ENCODE measurements at places on chromosomes 2 and 18.
A peak's percentile ranks its signal among the peaks of the same experiment; 100 is the strongest.

DNA sequence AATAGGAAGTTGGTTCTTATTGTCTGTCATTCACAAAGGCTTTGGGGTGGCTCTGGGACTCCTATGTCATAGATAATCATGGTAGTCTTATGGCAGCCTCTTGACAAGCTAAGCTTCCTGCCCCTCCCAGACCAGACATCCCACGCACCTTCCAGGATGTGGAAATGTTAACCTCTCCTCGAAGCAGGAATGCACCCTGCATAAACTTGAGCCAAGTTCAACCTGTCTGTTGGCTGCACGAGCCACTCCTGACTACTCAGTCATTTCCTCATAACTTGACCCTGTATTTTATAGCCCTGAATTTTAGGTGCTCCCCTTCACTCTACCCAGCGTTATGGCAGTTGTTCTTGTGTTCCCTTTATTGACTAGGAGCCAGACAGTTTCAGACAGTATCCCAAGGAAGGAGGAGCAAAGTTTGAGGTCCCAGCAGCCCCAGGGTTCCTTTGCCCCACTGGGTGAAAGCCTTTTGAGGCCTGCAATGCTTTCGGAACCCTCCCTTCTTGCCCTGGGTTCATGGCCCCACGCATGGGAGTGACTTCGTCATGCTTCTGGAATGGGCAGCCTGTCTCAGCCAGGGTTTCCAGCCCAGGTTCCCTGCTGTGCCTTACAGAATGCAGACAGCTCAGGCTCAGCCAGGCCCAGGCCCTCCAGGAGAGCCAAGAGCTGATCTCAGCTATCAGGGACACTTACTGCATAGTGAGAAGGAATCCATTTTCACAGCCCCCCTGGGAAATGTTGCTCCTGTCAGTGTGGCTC is 15.6 kb upstream of the INO80C start:
- DNase-seq, result no peak

- DNase-seq, result no peak
Observed at GRCh38 chr2:178016612-178017011, 56.0 kb downstream of the PDE11A start.

DNA sequence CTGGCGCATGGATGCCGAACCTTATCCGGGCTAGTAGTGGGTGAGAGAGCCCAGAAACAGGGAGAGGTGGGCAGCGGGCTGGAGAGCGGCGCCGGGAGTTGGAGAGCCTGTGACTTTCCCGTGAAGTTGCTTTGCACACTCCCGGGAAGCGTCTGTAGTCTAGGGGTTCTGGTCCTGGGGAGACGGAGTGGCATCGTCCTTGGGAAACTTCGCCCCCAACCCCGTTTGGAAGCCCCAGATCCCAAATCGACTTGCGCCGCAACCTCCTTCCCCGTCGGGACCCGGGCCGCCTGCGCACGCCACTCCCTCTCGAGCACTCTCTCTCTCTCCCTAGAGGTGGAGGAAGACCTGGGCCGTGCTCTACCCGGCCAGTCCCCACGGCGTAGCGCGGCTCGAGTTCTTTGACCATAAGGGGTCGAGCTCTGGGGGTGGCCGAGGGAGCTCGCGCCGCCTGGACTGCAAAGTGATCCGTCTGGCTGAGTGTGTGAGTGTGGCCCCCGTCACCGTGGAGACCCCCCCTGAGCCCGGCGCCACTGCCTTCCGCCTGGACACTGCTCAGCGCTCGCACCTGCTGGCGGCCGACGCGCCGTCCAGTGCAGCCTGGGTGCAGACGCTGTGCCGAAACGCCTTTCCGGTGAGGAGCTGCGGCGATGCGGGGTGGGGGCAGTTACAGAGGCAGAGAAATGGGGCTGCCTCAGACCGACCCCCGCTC is 456 bp downstream of the DOK1 start:
- DNase-seq, result no peak

- no peak for DNase-seq
Observed at GRCh38 chr2:84807063-84807485, 73.8 kb downstream of the TRABD2A start.

DNA sequence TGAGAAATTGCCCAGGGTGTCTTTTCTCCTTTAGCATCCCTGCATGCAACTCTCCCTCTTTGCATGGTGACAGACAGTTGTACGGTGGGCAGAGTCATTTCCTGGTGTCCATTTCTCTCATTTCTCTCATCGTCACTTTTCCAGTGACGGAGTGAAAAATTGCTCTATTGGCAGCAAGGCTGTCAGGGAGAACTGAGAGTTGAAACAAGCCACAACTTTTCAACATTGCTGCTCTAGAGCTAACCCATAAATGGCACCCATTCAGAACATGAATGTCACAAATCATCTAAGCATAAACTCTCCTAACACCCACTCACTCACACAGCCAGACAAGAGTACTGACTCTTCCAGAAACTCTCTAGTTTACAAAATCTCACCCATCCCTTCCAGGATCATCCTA is 55.7 kb downstream of the ZC3H8 start:
- no peak for DNase-seq

- no peak for DNase-seq
Observed at GRCh38 chr2:46813680-46814079, 101.9 kb downstream of the MCFD2 start.

GRCh38 chr2:127591221-127591923 is 54.6 kb upstream of the GPR17 start:
- peak; percentile 56 for DNase-seq

- no peak for DNase-seq
Observed at GRCh38 chr2:237280229-237280628, 133.7 kb downstream of the COL6A3 start.

DNA sequence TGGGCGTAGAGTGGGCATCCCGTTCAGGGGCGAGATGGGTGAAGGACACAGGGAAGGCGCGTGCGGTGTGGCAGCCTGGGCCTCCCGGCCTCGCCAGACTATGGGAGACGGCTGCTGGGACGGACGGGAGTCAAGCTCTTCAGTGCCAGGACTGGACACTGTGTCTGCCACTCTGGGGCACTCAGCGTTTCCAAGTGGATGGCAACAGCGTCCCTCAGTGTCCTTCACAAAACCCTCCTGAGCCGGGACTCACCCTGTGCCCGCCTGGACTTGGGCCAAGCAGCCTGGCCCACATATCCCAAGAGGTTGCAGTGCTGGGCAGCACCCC is 16.3 kb upstream of the BOK start:
- no peak for DNase-seq

GRCh38 chr2:206869824-206870495 is 69.4 kb upstream of the CPO start:
- DNase-seq, result no peak

- no peak for DNase-seq
Observed at GRCh38 chr18:50879302-50880118, 592 bp downstream of the ME2 start.

DNA sequence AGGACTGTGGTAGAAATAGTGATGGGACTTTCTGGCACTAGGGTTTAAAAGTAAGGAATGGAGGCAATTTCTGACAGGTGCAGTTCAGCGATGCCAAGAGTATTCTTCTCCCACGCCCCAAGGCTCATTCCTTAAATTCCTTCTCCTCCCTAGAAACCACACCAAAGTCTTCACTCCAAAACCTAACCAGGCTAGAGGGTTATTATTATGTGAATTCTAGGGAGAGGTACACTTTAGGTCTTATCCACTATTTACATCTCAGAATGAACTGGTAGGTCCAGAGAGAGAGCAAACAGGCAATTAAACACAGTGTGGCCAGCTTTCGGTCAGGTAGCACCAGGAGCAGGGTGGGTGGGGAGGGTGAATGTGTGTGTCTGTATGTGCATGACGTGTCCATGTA is 11.4 kb downstream of the IL1F10 start:
- DNase-seq, result no peak

DNA sequence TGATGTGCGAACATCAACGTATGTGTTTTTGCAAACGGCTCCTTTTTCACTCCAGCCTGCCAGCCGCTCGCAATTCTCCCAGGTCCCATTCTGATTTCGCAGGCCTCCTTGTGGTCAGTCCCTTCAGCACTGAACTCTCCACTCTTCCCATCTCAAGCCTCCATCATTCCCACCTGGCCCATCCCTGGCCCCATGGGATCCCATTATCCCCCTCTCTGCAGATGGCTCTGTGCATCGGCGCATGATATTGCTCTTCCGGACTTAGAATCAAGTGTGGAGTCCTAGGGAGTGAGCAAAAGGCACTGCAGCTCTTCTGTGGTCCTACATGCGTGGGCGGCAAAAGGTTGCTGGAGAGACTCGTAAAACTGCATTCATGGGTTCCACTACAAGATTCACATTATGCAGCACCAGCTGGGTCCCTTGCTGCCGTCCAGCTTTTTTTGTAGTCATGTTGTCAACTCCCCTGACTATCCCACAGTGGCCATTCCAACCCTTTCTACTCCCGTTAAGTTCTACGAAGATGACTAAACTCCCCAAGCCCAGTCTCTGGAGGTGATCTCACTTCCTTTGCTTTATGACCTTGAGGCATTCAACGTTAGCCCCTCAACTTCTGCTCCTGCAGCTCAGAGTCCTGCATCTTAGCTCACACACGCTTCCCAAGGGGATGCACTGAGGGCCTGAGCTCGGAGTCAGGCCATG is 125.3 kb upstream of the NRP2 start:
- no peak for DNase-seq

GRCh38 chr2:195612611-195613495 is 44.2 kb upstream of the SLC39A10 start:
- DNase-seq, result no peak

DNA sequence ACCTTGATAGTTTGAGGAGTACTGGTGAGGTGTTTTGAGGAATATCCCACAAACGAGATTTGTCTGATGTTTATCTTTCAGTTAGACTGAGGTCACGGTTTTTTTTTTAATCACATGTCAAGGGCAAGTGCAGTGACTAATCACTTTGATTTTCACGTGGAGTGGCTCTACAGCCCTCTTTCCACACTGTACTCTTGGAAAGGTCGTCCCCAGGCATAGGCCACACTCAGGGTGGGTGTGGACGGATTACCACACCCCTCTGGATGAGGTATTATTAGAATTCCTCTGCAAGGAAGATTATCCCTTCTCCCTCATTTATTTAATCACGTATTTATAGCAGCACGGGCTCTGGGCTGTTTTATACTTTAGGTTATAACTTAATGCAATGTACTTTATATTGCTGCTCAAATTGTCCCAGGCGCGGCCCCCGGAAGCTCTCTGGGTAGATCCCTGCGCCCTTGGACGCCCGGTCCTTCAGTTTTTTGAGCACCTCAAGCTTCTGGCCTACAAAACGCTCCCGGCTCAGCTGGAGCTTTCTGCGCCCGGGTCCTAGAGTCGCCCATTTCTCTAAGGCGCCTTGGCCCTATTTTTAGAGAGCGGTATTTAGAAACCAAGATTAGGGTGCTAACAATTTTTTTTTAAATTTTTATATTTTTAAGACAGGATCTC is 515 bp upstream of the PLEKHB2 start:
- DNase-seq, result peak; percentile 42

DNA sequence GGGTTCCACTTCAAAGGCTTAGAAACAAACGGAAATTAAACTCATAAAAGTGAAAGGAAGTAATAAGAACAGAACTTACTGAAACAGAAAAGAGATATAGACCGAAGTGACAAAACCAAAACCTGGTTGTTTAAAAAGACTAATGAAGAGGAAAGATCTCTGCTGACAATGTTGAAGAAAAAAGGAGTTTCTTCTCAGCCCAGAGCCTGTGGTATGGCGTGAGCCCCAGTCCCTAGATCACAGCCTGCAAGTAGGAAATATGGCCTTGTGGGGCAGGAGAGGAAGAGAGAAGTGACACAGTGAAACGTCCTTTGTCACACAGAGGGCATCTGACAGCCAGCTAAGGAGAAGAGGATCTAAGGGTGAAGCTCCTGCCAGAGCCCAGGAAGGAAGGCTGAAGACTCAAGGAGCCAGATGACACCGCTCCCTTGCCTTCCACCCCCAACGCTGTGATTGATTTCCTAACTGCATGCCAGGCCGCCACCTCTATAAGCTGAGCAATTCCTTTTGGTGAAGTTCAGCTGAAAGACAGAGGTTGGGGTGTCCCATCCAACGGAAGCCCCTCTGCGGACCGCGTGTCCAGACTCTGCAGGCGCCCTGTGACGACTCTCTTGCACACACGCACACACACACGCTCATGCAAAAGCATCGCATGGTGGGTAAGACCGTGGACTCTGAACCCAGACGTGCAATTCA is 141.1 kb downstream of the HDAC4 start:
- DNase-seq, result no peak

DNA sequence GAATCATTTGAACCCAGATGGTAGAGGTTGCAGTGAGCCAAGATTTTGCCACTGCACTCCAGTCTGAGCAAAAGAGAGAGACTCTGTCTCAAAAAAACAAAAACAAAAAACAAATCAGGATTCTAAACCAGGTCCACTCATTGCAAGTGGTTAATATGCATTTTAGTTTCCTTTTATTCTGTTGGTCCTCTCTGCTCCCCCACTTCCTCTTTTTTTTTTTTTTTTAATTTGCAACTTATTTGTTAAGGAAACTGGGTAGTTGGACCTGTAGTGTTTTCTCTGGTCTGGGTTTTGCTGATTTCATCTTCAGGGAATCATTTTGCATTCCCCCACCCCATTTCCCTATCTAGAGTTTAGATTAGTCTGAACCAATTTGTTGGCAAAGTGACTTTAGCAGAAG is 14.0 kb downstream of the FER1L5 start:
- DNase-seq, result no peak

- no peak for DNase-seq
Observed at GRCh38 chr18:77501266-77501665, 251.6 kb downstream of the GALR1 start.

DNA sequence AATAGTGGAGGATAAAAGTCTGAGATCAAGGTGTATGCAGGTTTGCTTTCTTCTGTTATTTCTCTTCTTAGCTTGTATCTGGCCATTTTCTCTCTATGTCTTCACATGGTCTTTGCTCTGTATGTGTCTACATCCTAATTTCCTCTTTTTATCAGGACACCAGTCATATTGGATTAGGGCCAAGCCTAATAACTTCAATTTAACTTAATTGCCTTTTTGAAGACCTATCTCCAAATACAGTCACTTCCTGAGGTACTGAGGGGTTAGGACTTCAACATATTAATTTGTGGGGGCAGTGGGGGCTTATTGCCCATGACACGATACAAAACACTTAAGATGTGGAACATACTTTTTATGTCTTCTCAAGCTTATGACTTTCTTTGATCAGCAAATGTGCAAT is 632.9 kb upstream of the CELF4 start:
- DNase-seq, result no peak

- DNase-seq, result no peak
Observed at GRCh38 chr2:48070415-48070814, 164.1 kb upstream of the FBXO11 start.

DNA sequence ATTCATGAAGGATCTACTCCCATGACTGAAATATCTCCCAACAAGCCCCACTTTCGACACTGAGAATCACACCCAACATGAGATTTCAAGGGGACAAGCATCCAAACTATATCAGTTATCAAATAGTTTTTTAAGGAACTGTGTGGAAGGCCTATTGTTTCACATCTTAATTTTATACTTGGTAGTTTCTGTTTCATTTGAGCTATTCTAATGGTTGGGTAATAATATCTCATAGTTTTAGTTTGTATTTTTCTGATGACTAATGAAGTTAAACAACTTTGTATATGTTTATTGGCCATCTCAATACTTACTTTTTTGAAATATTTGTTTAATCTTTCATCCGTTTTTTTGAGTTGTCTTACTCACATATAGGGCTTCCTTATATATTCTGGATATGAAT is 135.0 kb downstream of the SCG2 start:
- DNase-seq, result no peak

- no peak for DNase-seq
Observed at GRCh38 chr2:19893520-19894133, 8.2 kb downstream of the TTC32 start.
